Neural progenitor cell (in vitro differentiated cells): ENCODE measurements at places on chromosomes 2 and 18. TPM values are rescaled to one million over a fixed set of nuclear protein-coding genes. Genes with fewer than 3 reads are reported as not detected.

DNA sequence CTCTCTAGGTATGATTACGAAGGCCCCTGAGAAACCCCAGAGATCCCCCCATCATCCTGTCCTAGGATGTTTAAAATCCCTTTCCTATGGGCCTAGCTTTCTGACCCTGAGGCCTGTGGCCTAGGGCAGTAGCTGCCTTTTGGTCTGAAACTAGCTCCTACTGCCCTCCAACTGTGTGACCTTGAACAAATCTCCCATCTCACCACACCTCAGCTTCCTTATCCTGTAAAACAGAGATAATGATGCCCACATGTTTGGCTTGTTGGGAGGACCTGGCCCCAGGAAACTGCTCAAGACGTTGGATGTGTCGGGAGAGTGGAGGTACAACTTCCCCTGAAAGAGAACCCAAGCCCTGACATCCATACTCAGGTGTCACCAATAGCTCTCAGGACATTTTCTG lies 213.2 kb downstream of the SMAD2 start:
- DNase-seq, result no peak

RIT2 gene
- total RNA-seq, result not detected in 2 replicates

DNA sequence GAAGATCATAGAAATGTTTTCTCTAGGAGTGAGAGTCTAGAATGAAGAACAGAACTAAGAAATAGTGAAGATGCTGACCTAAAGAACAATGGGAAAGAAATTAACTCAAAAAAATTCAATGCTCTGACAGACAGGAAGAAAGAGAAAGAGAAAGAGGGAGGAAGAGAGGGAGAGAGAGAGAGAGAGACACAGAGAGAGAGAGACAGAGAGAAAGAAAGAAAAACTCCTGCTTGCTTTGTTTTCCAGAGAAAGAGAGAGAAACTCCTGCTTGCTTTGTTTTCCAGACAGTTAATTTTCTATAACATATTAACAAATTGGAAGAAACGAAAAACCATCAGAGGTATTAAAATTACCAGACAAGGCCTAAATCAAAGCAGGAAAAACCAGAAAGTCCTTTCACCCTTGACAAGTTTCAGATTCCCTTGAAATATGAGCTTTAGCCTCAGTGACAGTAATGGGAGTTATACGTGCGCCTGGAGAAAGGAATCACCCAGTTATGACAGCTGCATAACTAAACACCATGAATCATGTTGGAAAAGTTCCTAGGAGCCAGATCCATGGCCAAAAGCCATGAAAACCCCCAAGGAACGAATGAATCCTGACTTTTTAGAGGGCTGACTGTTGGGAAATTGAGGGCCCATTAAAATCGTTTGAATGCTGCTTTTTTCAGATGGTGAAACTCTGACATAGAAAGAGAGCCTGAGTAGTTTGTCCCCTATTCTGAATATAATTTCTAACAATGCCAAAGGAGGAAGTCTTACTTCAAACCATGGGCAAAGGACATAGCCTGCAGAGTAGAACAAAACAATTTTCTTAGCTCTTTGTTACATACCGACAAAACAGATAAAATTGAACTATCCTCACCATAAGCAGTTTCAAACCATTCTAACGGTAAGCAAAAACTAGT lies 228.6 kb upstream of the CHST9 start:
- DNase-seq, result no peak

DNA sequence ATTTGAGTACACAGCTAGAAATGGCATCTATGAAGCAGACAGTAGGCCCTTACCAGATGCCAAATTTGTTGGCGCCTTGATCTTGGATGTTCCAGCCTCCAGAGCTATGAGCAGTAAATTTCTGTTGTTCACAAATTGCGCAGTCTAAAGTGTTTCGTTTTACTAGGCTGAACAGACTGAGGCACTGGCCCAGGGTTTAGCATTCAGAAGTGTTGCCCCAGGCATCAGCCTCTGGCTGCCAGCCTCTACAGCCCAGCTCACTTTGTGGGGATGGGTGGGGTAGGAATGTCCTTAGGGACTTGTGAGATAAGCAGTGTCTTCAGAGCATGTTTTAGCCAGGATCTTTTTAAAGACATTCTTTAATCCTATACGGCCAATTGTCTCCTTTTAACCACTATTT lies 51.5 kb upstream of the MGAT5 start:
- peak; percentile 11 for DNase-seq

MFSD2B gene
- total RNA-seq, result 0.40 TPM in 1 of 2 replicates, not detected in the other

- DNase-seq, result no peak
Measured at GRCh38 chr2:127235082-127235702, 15.1 kb upstream of the CYP27C1 start.

DNA sequence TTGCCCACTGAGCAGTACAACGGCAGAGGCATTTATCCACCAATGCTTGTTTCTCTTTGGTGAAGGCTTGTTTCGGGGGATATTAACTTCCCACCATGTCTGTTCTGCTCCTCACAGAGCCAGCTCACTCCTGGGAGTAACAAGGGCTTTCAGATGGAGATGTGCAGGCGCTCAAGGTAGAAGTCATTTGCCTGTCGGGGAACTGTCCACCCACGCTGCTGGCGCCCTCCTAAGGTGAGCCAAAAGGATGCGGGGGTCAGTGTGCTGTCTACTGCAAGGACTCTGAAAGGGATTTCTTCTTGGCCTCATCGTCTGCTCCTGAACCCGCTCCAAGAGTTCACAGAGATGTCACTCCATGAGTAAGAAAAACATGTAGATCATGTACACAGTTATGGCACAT lies 57.0 kb upstream of the CYRIA start:
- peak; percentile 12 for DNase-seq

STPG4 gene
- not detected in 2 replicates for total RNA-seq

G6PC2 gene
- total RNA-seq, result not detected in 2 replicates

GRCh38 chr2:155377931-155378444 lies 679.5 kb downstream of the KCNJ3 start:
- DNase-seq, result no peak
